ENCODE measurements at places on chromosomes 12 and 14. TPM values are rescaled to one million over a fixed set of nuclear protein-coding genes. Genes with fewer than 3 reads are reported as not detected.

SYCP3 gene
- total RNA-seq, result not detected

MANSC4 gene
- not detected for total RNA-seq

PLEKHG7 gene
- not detected for total RNA-seq

NOVA1 gene
- total RNA-seq, result not detected

LRRK2 gene
- total RNA-seq, result 0.13 TPM

FAIM2 gene
- total RNA-seq, result 0.49 TPM

SIX4 gene
- 17.3 TPM for total RNA-seq

KRT6C gene
- not detected for total RNA-seq

SYNDIG1L gene
- total RNA-seq, result not detected

RD3L gene
- total RNA-seq, result not detected

ANO6 gene
- 120 TPM for total RNA-seq

IL23A gene
- total RNA-seq, result 0.41 TPM

ART4 gene
- total RNA-seq, result not detected

RAD51AP1 gene
- 18.1 TPM for total RNA-seq

PLEK2 gene
- 9.1 TPM for total RNA-seq

KRT77 gene
- total RNA-seq, result not detected

GARIN6 gene
- not detected for total RNA-seq

FAM222A gene
- 12.8 TPM for total RNA-seq

SNX6 gene
- total RNA-seq, result 50.9 TPM
